ENCODE measurements at places on chromosomes 1 and 21.

DNA sequence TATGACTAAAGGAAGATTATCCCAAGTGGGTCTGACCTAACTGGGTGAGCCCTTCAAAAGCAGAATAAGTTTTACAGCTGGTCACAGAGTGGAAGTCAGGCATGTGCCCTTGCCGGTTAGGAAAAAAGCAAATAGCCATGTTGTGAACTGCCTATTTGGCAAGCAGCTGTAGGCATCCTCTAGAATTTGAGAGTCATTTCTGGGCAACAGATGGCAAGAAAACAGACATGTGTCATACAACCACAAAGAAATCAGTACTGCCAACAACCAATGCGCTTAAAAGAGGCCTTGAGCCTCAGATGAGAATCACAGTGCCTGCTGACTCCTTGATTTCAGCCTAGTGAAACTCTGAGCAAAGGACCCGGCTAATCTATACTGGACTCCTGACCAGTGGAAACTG is 26.8 kb downstream of the LRRC53 start:
- DNase-seq, result no peak

GRCh38 chr21:23131177-23131576 is 2133.0 kb downstream of the NCAM2 start:
- DNase-seq, result no peak

- no peak for DNase-seq
Measured at GRCh38 chr1:203478986-203479385, 3.4 kb downstream of the PRELP start.

DNA sequence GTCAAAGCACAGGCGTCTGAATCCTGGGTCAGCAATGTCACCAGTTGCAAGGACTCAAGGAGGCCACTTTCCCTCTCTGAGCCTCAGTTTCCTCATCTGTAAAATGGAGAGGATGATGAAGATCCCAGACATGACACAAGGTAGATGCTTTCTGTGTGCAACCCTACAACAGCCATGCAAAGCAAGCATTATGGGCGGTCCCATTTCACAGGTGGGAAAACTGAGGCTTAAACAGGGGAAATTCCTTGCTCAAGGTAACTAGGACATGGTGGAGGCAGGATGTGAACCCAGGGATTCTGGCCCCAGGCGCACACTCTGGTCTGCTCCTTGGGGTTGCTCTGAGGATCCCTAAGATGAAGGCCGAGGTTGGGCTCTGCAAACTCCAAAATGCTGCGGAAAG is 311.0 kb downstream of the PTPRU start:
- DNase-seq, result no peak

DNA sequence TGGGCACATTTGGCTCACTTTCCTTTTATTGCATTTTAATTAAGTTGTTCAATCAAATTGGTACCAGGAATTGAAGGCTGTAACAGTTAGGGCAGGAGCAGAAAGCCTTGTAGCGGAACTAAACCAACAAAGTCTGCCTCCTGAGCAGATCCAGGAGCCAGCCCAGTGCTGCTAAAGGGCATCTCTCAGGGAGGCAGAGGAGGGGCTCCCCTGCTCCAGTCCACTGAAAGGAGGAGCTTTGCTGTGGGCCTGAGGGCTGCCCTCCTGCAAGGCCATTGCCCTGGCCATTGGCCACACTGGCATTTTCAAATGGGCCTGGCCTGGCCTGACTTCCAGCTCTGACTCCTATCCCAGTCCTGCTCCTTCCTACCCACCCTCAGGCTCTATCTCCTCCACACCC is 3.7 kb upstream of the TRABD2B start:
- DNase-seq, result no peak

DNA sequence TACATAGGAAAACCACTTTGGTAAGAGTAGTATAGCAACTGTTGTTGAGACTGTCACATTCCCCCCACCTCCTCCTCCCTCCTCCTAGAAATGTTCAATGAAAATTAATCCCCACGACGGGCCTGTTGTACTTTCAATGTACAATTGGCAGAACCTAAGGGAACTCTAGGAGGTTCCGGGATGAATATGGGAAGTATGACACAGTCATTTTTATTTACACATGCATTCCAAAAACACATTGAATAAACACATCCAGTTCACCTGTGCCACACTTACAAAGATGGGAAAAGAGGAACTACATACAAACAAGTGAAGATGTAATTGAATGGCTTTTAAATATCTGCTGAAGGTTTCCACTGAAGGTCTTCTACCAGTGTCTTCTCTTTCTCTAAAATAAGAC is 144.4 kb upstream of the NBPF11 start:
- DNase-seq, result no peak

- DNase-seq, result peak; percentile 90
Measured at GRCh38 chr1:201460814-201461644, 8.0 kb downstream of the PHLDA3 start.

DNA sequence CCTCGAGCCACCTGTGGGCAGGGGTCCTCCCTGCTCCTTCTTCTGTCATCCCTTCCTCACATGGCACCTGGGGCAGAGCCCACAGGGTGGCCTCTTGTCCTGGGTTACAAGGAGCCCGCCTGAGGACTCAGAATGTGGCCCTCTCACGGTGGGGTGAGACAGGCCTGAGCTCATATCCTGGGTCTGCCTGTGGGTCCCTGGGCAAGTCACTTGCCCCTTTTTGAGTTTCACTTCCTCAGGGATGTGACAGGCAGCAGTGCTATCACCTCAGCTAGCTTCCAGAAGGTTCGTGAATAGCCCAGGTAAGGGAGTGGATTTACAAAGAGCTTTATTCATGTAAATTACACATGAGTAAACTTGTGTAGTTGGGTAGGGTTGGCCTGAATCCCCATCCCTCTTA is 33.5 kb downstream of the HTR6 start:
- DNase-seq, result no peak

- DNase-seq, result no peak
Measured at GRCh38 chr1:41538741-41539417, 54.4 kb upstream of the EDN2 start.

- no peak for DNase-seq
Measured at GRCh38 chr1:12088607-12089006, 25.5 kb downstream of the TNFRSF8 start.

GRCh38 chr21:46594276-46594675 is 10.6 kb downstream of the S100B start:
- no peak for DNase-seq

- no peak for DNase-seq
Measured at GRCh38 chr1:22174446-22175220, 31.7 kb upstream of the WNT4 start.

GRCh38 chr21:31873696-31874599 is 1.1 kb downstream of the HUNK start:
- DNase-seq, result peak; percentile 83
